ENCODE measurements at places on chromosomes 7 and 10.

DNA sequence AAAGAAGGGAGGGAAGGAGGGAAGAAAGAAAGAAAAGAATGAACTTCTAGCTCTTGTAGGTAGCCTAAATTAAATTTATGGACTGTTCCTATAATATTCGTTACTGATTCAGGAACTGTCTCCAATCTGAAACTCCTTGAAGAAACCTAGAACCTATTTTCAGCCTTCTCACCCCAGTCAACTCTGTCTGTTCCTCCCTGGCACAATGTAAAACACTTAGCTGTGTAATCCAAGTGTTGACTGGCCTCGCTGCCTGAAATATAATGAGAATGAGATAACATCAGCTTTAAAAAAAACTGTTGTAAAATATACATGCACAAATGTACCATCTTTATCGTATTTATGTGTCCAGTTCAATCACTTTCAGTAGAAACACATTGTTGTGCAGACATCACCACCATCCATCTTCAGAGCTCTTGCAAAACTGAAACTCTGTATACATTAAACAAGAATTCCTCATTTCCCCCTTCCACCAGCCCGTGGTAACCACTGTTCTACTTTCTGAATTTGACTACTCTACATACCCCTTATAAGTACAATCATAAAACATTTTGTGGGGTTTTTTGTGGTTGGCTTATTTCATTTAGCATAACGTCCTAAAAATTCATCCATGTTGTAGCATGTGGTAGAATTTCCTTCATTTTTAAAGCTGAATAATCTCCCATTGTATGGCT, 6.3 kb upstream of the C7orf33 start:
- DNase-seq, result no peak

- no peak for DNase-seq
Measured at GRCh38 chr7:23254051-23254681, 7.6 kb downstream of the GPNMB start.

- DNase-seq, result no peak
Measured at GRCh38 chr7:116218051-116218645, 7.8 kb downstream of the TES start.

GRCh38 chr10:123583639-123584418, 82.3 kb upstream of the GPR26 start:
- peak; percentile 63 for DNase-seq

DNA sequence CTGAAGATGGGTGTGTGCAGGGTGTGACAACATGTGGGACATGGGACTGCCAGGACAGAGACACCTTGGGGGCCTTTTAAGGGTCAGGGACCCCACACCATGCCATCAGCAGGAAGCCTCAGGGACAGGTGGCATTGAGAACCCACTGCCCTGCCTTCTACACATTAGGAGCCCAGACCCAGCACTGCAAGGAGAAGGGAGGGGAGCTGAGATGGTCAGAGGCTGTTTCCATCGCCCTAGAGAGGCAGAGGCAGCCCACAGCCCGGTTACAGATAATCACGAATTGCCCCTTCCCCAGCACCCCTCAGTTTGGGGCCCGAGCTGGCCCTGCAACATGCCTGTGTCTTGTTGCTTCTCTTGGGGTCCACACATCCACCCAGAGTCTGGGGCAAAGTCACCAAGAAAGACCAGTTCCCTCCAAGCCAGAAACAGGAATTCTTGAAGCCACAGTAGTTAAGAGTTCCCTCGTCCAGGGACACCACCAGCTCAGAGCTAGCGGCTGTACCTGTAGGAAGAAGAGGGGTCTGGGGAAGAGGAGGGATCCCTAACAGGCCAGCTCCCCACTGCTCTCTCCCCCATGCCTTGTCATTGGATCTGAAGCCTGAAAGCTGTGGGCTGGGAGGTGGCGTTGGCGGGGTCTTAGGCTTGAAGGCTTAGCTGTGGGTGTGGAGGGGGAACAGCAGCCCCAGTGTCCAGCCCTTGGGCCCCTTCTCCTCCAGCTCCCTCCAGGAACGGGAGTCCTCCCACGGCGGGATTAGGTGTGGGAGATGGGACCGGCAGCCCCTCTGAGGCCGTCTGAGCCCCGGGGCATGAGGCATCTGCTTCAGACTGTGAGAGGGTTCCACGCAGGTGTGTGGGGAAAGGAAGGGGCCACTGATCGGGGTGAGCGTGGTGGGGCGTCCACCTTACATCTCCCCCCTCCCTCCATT, 44.8 kb upstream of the ELFN1 start:
- no peak for DNase-seq

Data from NCI-H1105 (cell line).